Activated CD4-positive, alpha-beta T cell treated with anti-CD3 and anti-CD28 coated beads for 48 hours (primary cell): ENCODE measurements at places on chromosomes 7 and 10.

DNA sequence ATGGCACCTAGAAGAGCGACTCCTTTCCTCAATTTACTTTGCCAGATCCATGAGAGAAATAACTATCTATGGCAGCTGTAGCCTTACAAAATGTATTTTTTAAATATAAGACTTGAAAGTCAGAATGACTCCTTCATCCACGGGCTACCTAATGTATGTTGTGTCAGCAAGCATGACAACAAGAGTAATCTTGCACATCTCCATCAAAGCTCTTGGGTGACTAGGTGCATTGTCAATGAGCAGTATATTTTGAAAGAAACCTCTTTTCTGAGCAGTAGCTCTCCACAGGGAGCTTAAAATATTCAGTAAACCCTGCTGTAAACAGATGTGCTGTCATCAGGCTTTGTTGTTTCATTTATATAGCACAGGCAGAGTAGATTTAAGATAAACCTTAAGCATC is 757.2 kb upstream of the PHF14 start:
- DNase-seq: no peak

DNA sequence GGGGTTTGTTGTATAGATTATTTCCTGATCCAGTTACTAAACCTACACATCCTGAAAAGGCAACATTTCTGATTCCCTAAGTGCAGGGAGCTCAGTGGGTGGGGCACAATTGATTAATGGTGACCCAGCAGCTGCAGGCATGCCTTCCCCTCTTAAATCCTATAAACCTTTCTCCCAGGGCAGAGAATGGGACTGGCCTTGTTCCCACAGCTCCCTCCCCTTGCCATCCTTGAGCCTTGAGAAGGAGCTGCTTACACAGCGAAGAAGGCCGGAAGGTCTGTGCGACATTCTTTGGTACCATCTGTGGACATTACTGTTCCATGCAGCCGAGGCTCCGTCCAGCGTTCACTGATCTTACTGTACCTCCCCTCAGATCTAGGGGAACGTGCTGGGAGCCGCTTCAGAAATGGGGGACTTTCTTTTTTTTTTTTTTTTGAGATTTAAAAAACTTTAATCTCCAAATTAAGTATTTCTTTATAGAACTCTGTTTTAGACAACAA is 14.3 kb downstream of the KLF6 start:
- no peak for DNase-seq

GRCh38 chr7:143300959-143301935 is 13.1 kb downstream of the CASP2 start:
- no peak for DNase-seq

DNA sequence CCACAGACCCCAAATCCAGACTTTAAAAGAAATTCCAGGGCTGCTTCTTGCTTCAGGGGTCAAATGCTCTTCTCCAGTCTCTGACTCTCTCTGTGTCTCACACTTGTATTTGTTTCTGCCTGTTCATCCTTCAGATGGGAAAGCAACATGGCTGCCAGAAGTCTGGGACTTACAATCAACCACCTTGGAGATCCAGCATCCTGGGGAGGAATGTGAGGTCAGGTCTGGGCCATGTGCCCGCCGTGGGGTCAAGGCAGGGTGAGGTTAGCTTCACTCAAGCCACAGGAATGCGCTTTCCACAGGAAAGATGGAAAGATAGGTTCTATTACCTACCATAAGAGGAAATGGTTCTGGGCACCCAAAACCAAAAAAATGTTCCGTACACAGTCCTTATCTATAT is 34.3 kb upstream of the NPVF start:
- DNase-seq: no peak
